ENCODE measurements at places on chromosomes 16 and 17. TPM values are rescaled to one million over a fixed set of nuclear protein-coding genes. Genes with fewer than 3 reads are reported as not detected.

Gene BORCS6
- 9.4 TPM for total RNA-seq

Gene GAST
- total RNA-seq = not detected

Gene SDR42E2
- not detected for total RNA-seq

Gene SLC2A4
- 1.6 TPM for total RNA-seq

Gene MYO15A
- 1.2 TPM for total RNA-seq

Gene CD300LB
- not detected for total RNA-seq

Gene RRAD
- 8.2 TPM for total RNA-seq

Gene VTN
- total RNA-seq = 1,128 TPM

Gene SLC16A3
- 290 TPM for total RNA-seq

Gene ABCA8
- 6.0 TPM for total RNA-seq

Gene CACNG1
- not detected for total RNA-seq

Gene KRTAP4-5
- total RNA-seq = not detected

Gene CDH5
- total RNA-seq = 2.6 TPM

Gene ITGA2B
- not detected for total RNA-seq

Gene PDE6G
- 2.1 TPM for total RNA-seq

Gene MPP2
- total RNA-seq = 1.3 TPM

Gene TBC1D3
- not detected for total RNA-seq

Data from hepatocyte (in vitro differentiated cells).